ENCODE measurements at places on chromosomes 5 and 9. TPM values are rescaled to one million over a fixed set of nuclear protein-coding genes. Genes with fewer than 3 reads are reported as not detected.

Gene TAF11L12
- not detected for total RNA-seq

DNA sequence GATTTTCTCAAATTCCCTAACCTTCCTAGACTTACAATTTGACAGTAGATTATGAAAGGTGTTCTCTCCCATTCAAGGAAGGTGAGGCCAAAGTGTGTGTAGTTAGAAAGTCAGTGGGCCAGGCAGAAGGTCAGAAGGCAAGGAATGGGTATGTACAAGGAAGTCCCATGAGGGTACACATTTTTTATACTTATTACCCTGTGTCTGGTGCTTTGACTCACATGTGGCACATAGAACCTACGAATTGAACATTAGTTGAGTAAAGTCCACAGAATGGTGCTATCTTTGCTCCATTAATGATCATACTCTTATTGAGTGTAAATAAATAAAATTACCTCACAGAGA is 55.4 kb downstream of the IQGAP2 start:
- no peak for DNase-seq
- peaks cover 22% of the 10 kb centered on the region for H3K4me1 ChIP-seq
- H3K27me3 ChIP-seq = peaks cover 3% of the 10 kb centered on the region
- no peak overlapping the region for H3K27ac ChIP-seq
- H3K4me3 ChIP-seq = no peak overlapping the region

DNA sequence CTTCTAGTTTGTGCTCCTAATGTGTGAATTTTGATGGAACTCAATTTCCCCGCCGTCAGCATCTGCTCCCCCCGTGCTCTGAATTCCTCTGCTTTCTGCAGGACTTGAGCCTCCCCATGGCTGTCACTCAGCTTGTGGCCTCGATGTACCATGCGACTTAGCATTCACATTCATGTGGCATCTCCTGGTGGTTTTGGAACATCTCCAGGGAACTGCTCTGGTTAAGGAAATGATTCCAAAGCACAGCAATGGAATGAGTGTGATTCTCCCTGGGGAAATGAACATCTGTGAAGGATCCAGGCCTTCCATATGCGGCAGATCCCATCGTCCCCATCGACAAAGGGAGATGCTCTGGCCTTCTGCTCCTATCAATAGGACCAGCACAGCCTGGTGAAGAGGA is 119.0 kb downstream of the ENTREP1 start:
- H3K27ac ChIP-seq = no peak overlapping the region
- no peak overlapping the region for H3K4me3 ChIP-seq
- H3K36me3 ChIP-seq = peaks cover 10% of the 10 kb centered on the region
- H3K27me3 ChIP-seq = peaks cover 1% of the 10 kb centered on the region
- H3K4me1 ChIP-seq = no peaks in the 10 kb centered on the region

- H3K36me3 ChIP-seq = no peaks in the 10 kb centered on the region
- no peak overlapping the region for H3K4me3 ChIP-seq
- H3K4me1 ChIP-seq = peaks cover 13% of the 10 kb centered on the region
- H3K27ac ChIP-seq = no peak overlapping the region
- no peaks in the 10 kb centered on the region for H3K27me3 ChIP-seq
Observed at GRCh38 chr9:99811598-99812383, 9.9 kb upstream of the NR4A3 start.

Data from endothelial cell (in vitro differentiated cells).